ENCODE measurements at places on chromosomes 12 and 14.
A peak's percentile ranks its signal among the peaks of the same experiment; 100 is the strongest.

GRCh38 chr14:55973285-55973800 is 144.9 kb upstream of the PELI2 start:
- no peak for DNase-seq

GRCh38 chr12:32084753-32085152 is 21.9 kb upstream of the BICD1 start:
- DNase-seq, result no peak

DNA sequence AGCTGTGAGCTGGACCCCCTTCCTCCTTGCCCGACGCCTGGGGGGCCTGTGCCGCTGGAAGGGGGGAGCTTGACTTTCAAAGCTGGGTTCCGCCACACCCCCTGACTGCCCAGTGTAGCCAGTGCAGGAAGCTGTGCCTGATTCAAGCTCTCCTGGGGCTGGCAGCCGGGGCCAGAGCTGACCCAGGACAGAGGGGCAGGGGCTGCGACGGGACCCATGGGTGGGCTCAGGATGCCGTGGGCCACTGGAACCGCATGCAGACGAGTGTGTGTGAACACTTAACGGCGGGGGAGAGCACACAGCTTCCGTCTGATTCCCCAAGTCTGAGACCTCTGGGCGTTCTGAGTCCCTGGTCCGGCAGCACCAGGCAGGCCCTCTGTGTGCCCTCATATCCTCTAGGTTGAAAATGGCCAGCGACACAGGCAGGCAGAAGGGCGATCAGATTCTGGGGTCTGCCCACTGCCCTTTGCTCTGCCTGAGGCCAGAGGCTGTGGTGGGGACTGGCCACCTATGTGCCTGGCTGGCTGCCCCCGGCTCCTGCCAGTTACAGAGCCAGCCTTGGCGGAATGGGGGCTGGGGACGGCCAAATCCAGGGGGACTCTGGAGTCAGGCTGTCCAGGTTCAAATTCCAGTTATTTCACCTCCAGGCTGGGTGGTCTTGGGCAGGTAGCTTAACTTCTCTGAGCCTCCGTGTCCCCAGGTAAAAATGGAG is 54.0 kb downstream of the CYP46A1 start:
- DNase-seq, result no peak

GRCh38 chr12:117350140-117350539 is 11.3 kb downstream of the NOS1 start:
- DNase-seq, result no peak

GRCh38 chr12:45966486-45966885 is 23.9 kb downstream of the SCAF11 start:
- peak; percentile 78 for DNase-seq

DNA sequence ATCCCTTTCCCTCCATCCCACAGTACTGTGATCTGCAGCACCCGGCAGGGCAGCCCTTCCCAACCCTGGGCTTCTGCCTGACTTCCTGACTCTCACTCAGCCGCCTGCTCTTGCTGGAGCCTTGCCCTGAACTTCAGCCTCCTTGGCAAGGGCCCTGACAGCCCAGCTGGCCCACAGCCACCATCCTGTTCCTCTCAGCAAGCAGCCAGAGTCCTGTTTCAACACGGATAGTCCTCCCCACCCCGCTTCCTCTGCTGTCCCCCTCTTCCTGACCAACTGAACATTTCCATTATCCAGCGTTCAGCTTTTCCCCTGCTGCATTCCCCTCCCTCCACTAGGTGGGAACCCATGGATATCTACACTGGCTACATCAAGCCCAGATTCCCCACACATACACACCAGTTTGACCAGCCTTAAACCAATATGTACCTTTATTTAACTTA is 74.0 kb upstream of the MDM1 start:
- peak; percentile 82 for DNase-seq

GRCh38 chr12:110669193-110669502 is 19.8 kb downstream of the HVCN1 start:
- DNase-seq, result no peak

GRCh38 chr12:6373022-6373787 is 2.2 kb downstream of the SCNN1A start:
- no peak for DNase-seq

- DNase-seq, result peak; percentile 75
Observed at GRCh38 chr14:50083467-50084337, 32.7 kb downstream of the VCPKMT start.

- DNase-seq, result no peak
Observed at GRCh38 chr14:22955702-22956569, 954 bp downstream of the HAUS4 start.

DNA sequence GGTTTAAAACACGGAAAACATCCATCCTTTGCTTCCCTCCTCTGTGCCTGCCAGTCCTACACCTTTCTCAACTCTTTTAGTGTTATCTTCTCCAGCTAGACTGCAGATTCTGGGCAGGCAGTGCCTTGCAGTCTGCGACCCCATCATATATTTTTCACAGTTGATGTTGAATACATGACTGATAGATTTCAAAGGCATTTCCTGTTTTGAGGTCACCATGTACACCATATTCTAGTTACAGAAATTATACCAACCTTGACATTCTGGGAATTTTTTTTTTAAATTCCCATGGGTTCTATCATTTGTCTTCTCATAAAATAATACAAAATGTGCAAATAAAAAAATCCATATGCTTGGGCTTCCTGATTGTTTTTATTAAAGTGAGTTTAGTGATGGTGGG is 16.6 kb downstream of the SOCS2 start:
- DNase-seq, result no peak

DNA sequence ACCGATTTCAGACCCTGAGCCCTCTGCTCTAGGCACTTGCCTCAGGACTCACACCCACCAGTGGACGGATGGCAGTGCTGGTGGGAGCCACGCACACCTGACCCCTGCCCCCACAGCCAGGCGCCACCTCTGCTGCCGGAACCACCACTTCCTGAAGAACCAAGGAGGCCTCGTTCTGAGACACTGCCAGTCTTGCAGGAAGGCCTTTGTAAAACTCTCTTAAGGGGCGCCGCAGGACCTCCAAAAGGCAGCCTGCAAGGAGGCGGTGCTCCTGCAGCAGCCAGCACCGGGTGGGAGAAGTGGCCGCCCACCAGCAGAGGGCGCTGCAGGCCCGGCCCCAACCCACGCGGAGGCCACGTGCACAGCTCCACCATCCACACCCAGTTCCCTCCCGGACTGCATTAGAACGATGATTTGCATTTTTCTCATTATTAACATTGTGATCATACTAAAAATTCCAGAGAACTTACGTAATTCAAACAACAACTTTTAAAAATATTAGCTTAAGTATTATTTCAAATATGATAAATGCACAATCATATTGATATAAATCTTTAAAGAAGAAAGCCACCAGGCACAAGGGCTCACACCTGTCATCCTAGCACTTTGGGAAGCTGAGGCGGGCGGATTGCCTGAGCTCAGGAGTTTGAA is 12.8 kb downstream of the STX2 start:
- peak; percentile 69 for DNase-seq

DNA sequence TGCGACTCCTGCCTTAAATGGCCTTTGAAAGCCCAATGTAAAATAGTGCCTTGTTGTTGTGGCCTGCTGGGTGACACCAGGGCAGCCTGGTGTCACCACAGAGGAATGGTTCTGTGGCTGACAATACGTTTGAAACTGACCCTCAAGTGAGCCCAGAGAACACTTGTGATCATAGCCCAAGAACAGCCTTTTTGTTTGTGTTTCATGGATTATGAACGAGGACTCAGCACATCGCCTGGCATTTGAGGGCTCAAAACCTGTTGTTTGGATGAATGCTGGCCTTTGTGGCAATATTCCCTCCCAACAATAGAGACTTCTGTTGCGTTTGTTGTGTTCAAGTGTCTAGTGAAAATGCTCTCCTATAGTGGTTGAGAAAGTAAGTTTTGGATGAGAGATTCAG is 48.5 kb downstream of the TSPAN9 start:
- no peak for DNase-seq

GRCh38 chr12:50926415-50926814 is 25.9 kb upstream of the HIGD1C start:
- no peak for DNase-seq

DNA sequence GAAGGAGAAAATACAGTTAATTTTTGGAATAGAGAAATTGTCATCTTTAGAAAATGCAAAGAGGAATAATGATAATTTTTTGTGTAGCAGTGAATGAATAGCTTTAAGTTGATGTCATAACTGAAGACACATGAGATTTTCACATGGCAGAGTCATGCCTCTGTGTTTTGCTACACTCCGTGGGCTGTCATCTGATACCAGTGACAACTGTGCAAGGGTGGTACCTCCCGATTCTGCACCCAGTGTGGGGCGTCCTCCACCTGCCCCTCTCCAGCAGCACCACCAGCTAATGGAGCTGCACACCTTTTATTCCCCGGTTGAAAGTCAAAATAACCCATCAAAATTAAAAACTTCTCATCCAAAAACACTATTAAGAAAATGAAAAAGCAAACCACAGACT is 47.2 kb downstream of the ANKRD9 start:
- DNase-seq, result peak; percentile 13

GRCh38 chr12:132439333-132439904 is 50.5 kb upstream of the FBRSL1 start:
- no peak for DNase-seq

- DNase-seq, result peak; percentile 23
Observed at GRCh38 chr12:21773263-21773741, 1.2 kb downstream of the KCNJ8 start.

DNA sequence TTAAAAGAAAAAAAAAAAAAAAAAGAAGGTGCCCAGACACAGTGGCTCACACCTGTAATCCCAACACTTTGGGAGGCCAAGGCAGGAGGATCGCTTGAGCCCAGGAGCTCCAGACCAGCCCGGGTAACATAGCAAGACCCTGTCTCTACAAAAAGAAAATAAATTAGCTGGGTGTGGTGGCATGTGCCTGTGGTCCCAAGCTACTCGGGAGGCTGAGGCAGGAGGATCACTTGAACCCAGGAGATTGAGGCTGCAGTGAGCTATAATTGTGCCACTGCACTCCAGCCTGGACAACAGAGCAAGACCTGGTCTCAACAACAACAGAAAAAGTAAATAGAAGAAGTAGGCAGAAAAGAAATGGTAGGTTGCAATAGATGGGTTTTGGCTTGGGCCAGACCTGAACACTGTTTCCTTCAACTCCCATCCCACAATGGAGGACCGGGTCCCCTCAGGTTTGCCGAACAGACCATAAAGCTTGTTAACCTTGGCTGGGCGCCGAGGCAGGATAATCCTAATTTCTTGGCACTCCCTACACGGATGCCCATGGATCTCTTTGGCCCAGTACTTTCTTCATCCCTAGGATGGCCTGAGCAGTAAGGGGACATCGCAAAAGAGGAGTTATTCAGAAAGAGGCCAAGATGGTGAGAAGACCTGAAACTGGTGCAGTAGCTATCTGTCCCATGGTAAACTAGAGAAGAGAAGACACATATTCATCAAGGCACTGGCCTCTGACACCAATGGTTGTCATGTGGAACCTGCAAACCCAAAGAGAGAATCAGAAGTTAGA is 165.5 kb upstream of the CCND2 start:
- no peak for DNase-seq

- DNase-seq, result peak; percentile 10
Observed at GRCh38 chr12:69241438-69242092, 2.2 kb downstream of the CPSF6 start.

GRCh38 chr12:46524778-46525177 is 152.2 kb upstream of the SLC38A2 start:
- peak; percentile 92 for DNase-seq

- DNase-seq, result no peak
Observed at GRCh38 chr12:68867606-68868005, 59.6 kb downstream of the MDM2 start.

GRCh38 chr14:98231210-98231609 is 1040.8 kb downstream of the BCL11B start:
- DNase-seq, result no peak

- no peak for DNase-seq
Observed at GRCh38 chr12:125381373-125381772, 316.1 kb downstream of the AACS start.
